Cerebellar nuclear complex (tissue), 1 donor: ENCODE measurements at places on chromosomes 16 and 17.

GRCh38 chr16:58046054-58046881, 20.7 kb downstream of the MMP15 start:
- DNase-seq = no peak

GRCh38 chr16:68575082-68575481, 36.0 kb downstream of the ZFP90 start:
- no peak for DNase-seq

- no peak for DNase-seq
These were observed 21.3 kb downstream of the DEF8 start for GRCh38 chr16:89969741-89970410.

DNA sequence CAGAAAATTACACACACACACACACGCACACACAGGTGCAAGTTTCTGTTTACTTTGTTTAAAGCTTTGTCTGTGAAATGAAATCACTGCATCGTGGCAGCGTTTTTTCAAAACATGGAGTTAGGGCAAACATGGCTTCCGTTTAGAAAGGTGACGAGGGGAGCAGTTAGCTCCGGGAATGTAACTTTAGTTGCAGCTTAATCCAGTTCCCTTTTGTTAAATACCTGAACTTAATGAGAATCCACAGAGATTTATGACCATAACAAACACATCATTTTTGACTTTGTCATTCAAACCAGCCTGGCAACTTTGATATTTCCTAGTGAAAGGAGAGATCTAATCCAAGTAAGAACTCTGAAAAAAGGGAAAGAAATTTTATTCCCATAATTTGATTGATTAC, 12.1 kb downstream of the HS3ST3A1 start:
- DNase-seq = no peak

GRCh38 chr17:43338886-43339516, 59.8 kb upstream of the ARL4D start:
- peak; percentile 35 for DNase-seq
